ENCODE measurements at places on chromosomes 5 and 9. TPM values are rescaled to one million over a fixed set of nuclear protein-coding genes. Genes with fewer than 3 reads are reported as not detected.

ADAMTSL1 gene
- total RNA-seq, result 63.1 TPM

TEK gene
- total RNA-seq, result 18.6 TPM

LHX3 gene
- total RNA-seq, result not detected

LCN9 gene
- total RNA-seq, result not detected

SLC25A2 gene
- 0.19 TPM for total RNA-seq

PCDHA9 gene
- under 0.01 TPM for total RNA-seq

CARD6 gene
- 23.7 TPM for total RNA-seq

Measured in regular cardiac myocyte (primary cell).